Activated T-cell treated with anti-CD3 and anti-CD28 coated beads, Interleukin-2, amount 50 U/mL, for 72 hours (primary cell): ENCODE measurements at places on chromosomes 16 and 17.

DNA sequence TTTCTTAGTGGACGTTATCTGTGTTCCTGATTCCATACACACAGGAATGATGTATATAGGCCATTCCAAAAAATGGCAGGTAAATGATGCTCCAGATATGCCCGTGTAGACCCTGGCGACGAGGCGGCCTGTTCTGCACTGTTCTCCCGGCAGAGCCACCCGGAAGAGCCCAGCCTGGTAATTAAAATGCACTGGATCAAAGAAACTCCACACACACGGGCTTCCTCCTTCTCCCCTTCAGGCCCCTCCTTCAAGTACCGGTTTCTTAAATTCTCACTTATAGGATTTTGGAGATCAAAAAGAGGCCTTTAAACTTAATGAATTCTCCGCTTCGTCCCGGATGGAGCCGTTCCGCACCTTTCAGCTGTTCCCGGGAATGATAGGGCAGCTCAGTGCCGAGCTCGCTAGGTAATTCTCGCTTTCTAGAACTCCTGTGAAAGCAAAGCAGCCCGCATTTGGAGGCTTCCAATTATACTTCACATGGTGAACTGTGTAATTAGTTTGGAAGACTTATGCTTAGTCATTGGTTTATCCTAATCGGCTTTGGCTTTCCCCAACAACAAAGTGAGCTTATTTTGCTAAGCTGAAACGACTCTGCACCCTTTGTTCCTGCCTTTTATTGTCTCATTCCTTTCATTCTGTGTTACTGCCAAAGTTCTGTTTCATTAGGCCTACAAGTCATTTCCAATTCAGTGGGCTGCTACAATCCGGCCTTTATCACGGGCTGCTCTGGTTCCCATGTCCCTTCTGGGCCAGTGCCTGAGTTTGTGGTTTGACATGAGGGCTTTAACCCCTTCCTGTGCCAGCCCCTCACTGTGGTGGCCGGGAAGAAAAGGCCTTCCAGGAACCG, 150.0 kb downstream of the MSI2 start:
- peak overlapping the region; percentile 38 for H3K27ac ChIP-seq
- H3K27me3 ChIP-seq = no peaks in the 10 kb centered on the region
- peak overlapping the region; percentile 33 for H3K4me3 ChIP-seq
- H3K4me1 ChIP-seq = peaks cover 40% of the 10 kb centered on the region
- DNase-seq = no peak

DNA sequence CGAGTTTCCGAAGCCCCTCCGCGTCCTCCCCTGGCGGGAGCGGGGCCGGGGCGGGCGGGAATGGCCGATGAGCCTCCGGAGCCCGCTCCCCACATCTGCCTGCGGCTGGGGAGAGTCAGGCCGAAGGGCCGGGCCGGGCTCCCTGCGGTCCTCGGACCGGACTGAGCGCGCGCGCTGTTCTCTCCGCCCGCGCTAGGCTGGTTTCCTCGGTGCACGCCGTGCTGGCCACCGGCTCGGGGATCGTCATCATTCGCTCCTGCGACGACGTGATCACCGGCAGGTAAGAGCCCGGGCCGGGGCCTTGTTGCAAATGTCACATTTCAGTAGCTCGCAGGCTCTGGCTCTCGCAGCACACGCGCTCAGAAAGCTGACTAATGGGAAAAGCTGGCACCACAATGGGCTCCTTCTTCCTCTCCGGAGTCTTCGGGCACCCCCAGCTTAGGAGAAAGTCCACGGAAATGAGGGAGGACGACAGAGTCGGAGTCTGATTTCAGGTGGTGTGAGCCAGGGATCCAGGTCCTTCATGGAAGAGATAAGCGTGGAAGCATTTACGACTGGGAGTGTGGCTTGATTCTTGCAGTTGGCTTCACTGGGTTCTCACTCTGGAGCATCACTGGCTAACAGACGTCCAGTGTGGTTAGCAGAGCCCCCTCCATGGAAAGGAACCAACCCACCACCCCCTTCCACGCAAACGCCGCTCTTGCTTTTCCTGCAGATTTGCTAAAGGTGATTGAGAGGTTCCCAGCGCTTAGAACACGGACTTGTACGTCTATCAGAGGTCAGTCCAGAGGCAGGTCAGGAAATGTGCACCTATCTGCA, 715 bp downstream of the TLCD3A start:
- H3K27me3 ChIP-seq = peaks cover 12% of the 10 kb centered on the region
- H3K27ac ChIP-seq = peak overlapping the region; percentile 85
- peak overlapping the region; percentile 92 for H3K4me3 ChIP-seq
- peaks cover 15% of the 10 kb centered on the region for H3K4me1 ChIP-seq

GRCh38 chr16:2473446-2473926, 1.4 kb upstream of the TBC1D24 start:
- no peak for DNase-seq
- no peak overlapping the region for H3K27ac ChIP-seq
- peaks cover 22% of the 10 kb centered on the region for H3K27me3 ChIP-seq
- peak overlapping the region; percentile 71 for H3K4me3 ChIP-seq
- peaks cover 21% of the 10 kb centered on the region for H3K4me1 ChIP-seq

- no peak overlapping the region for H3K4me3 ChIP-seq
- no peaks in the 10 kb centered on the region for H3K27me3 ChIP-seq
- H3K27ac ChIP-seq = no peak overlapping the region
- peak; percentile 71 for DNase-seq
- no peaks in the 10 kb centered on the region for H3K36me3 ChIP-seq
These were observed 19.7 kb upstream of the SLC47A1 start for GRCh38 chr17:19513897-19514488.

- H3K4me3 ChIP-seq = no peak overlapping the region
- H3K4me1 ChIP-seq = no peaks in the 10 kb centered on the region
- no peak overlapping the region for H3K27ac ChIP-seq
- no peak for DNase-seq
- H3K36me3 ChIP-seq = no peaks in the 10 kb centered on the region
These were observed 870.1 kb downstream of the CDH11 start for GRCh38 chr16:64251742-64252141.

DNA sequence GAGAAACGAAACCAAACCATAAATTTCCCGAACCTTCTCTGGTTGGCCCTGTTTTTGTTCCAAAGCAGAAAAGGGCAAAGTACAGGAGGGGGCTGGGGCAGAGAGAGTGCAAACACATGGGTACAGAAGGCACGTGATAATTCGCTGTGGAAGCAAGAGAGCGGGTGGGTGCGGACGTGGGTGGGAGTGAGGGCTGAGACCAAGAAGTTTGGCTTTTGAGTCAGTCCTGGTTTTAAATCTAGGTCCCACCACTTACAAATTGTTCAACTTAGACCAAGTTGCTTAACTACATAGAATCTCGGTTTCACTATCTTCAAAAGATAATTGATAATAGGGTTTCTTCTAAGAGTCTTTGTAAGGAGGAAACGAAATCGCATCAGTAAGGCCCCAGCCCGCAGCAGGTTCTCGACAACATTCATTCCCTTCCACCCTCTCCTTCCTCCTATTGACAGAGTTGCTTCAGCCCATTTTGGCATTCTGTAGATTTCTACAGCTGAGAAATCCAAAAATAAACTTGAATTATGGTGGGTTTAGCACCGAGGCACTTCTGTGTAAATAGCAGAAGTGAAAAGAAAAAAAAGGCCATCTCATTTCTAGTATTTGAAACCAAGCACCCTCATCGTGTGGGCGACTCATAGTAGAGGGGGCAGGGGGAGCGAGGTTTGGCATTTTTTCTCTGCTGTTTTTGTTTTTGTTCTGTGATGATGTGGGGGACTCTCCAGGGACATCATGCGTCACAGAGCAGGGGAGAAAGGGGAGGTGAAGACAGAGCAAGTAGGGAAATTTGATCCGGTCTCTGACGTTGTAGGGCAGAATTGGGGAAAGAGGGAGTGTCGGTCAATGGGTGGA, 33.6 kb upstream of the CCR7 start:
- H3K4me1 ChIP-seq = peaks cover 99% of the 10 kb centered on the region
- peak; percentile 82 for DNase-seq
- no peaks in the 10 kb centered on the region for H3K27me3 ChIP-seq
- peak overlapping the region; percentile 94 for H3K27ac ChIP-seq
- peaks cover 9% of the 10 kb centered on the region for H3K36me3 ChIP-seq

DNA sequence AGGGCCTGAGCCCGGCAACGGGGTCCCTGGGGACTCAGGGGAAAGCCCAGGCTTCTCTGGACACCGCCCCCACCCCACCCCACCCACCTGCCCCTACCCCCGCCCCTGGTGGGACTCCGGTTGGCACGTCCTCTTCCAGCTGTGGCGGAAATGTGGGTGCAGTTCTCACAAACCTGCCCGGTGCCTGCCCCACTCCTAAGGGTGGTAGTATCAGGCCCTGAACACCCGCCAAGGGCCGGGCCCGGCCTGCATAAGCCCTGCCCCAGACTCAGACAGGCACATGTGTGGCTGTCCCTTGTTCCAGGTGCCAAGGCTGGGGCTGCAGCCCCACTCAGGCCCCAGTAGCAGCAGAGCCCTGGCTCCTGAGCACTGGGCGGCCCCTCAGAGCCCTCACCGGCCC, 58.1 kb downstream of the ACTG1 start:
- no peaks in the 10 kb centered on the region for H3K27me3 ChIP-seq
- no peaks in the 10 kb centered on the region for H3K36me3 ChIP-seq
- no peak for DNase-seq
- H3K4me1 ChIP-seq = no peaks in the 10 kb centered on the region
- no peak overlapping the region for H3K4me3 ChIP-seq

DNA sequence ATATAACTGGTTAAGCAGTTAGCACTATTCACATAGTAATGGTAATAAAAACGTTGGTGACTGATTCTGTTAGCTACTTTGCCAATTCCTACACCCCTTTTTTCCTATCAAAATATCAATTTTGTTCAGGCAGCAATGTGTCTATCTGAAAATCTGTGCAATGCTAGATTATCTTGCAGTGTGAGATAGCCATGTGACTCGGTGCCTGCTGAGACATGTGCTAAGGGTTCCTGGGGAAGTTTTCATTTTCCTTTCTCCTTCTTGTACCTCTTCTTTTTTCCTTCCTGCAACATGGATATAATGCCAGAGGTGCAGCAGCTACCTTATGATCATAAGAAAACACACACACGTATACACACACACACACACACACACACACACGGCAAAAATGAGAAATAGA, 100.5 kb upstream of the SHISA6 start:
- H3K36me3 ChIP-seq = no peaks in the 10 kb centered on the region
- H3K27ac ChIP-seq = no peak overlapping the region
- H3K4me3 ChIP-seq = no peak overlapping the region
- H3K27me3 ChIP-seq = no peaks in the 10 kb centered on the region
- no peak for DNase-seq
- no peaks in the 10 kb centered on the region for H3K4me1 ChIP-seq

DNA sequence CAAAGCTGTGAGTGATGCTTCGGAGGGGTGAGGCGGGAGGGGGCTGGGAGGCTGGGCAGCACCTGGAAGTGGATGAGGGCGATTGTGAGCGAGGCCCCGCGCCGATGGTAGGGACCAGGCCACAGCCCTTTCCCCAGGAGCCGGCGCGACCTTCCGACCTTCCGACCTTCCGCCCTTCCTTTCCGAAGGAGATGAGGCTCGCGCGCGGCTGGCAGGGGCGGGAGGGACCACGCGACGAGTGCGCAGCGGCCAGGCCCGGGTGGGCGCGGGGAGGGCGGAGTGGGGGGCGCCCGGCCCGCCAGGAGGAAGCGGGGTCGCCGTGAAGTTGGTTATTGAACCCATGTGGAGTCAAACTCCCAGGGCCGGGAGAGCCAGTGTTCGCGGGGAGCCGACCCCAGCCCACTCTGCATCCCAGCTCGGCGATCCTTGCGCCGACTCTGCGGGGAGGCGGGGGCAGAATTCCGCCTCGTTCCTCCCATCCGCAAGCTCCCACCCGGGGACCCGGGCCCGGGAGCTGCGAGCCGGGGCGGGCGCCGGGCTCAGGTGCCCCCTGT, 56.6 kb downstream of the RAP1GAP2 start:
- peak overlapping the region; percentile 55 for H3K4me3 ChIP-seq
- no peak for DNase-seq
- peaks cover 41% of the 10 kb centered on the region for H3K27me3 ChIP-seq
- H3K36me3 ChIP-seq = no peaks in the 10 kb centered on the region

GRCh38 chr16:75114946-75115825, 1.4 kb downstream of the LDHD start:
- H3K36me3 ChIP-seq = no peaks in the 10 kb centered on the region
- no peak overlapping the region for H3K4me3 ChIP-seq
- peaks cover 23% of the 10 kb centered on the region for H3K4me1 ChIP-seq

- H3K4me3 ChIP-seq = no peak overlapping the region
- H3K27ac ChIP-seq = no peak overlapping the region
- H3K4me1 ChIP-seq = no peaks in the 10 kb centered on the region
- no peaks in the 10 kb centered on the region for H3K36me3 ChIP-seq
- DNase-seq = peak; percentile 36
These were observed 90.9 kb downstream of the MYH11 start for GRCh38 chr16:15765880-15766279.

- H3K36me3 ChIP-seq = no peaks in the 10 kb centered on the region
- H3K4me1 ChIP-seq = peaks cover 25% of the 10 kb centered on the region
- H3K4me3 ChIP-seq = no peak overlapping the region
- H3K27me3 ChIP-seq = no peaks in the 10 kb centered on the region
These were observed 10.9 kb downstream of the HDAC5 start for GRCh38 chr17:44112284-44113280.

- no peak overlapping the region for H3K27ac ChIP-seq
- H3K27me3 ChIP-seq = peaks cover 6% of the 10 kb centered on the region
- no peak overlapping the region for H3K4me3 ChIP-seq
- no peaks in the 10 kb centered on the region for H3K4me1 ChIP-seq
- DNase-seq = no peak
These were observed 89.8 kb downstream of the CRISPLD2 start for GRCh38 chr16:84909476-84910085.

DNA sequence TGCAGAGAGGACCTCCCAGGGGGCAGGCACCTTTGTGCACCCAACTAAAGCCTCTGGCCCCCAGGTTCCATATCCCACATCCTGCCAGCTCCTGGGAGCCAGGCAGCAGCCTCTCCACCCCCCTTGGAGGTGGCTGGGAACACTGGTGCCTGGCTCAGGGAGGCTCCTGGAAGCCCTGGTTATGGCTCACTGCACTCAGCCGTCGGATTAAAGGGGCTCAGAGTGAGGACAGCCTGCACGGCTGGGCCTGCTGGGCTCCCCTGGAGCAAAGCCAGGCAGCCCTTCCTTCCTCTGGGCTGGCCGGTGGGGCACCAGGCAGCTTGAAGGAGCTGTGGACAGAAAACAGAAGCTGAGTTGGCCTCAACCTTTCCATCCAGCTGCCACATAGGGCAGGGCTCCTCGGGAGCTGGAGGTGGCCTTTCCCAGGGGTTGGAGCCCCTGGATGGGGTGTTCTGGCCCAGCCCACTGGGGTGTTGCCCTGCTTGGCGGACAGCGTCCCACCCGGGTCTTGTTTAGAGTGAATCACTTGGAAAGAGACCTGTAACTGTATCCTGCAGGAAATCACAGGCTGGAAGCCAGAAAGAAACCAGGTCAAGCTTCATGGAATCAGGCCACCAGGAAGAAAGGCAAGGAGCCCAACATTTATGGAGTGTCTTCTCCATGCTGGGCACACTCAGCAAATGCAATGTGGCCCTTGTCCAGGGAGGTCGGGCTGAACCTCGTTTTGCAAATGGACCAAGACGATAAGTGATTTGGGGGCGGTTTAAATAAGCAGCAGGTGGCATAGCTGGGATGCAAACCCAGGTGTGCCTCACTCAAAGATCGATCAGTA, 253.3 kb downstream of the SOX9 start:
- H3K36me3 ChIP-seq = no peaks in the 10 kb centered on the region
- no peak for DNase-seq
- no peaks in the 10 kb centered on the region for H3K27me3 ChIP-seq
- H3K4me1 ChIP-seq = no peaks in the 10 kb centered on the region
